ENCODE measurements at places on chromosomes 11 and 22.

DNA sequence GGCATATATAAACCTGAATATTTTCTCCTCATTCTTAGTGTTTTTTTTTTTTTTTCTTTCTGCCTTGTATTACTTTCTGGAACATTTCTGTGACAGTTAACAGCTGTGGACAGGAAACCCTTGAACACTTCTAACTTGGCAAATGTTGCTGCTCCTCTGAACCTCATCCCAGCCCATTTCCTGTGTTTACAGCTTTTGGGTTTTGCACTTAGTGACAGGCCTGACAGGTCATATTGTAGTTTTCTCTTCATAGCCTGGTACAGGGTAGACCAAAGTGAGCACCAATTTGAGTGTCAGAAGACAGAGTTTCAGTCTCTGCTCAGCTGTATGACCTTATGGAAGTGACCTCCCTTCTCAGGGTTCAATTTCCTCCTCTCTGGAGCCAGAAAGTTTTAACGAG is 91.6 kb downstream of the STIM1 start:
- peak; percentile 47 for DNase-seq

- no peak for DNase-seq
Observed at GRCh38 chr11:70913715-70914231, 338.6 kb downstream of the SHANK2 start.

GRCh38 chr11:30762188-30762587 is 176.0 kb upstream of the MPPED2 start:
- DNase-seq = no peak

GRCh38 chr11:17073370-17074027 is 4.0 kb downstream of the RPS13 start:
- DNase-seq = no peak
